ENCODE measurements at places on chromosomes 5 and 9.

- no peak for DNase-seq
Observed at GRCh38 chr5:110735556-110735955, 3.3 kb upstream of the SLC25A46 start.

- no peak for DNase-seq
Observed at GRCh38 chr9:4661165-4661564, 929 bp upstream of the PLPP6 start.

- DNase-seq = peak; percentile 30
Observed at GRCh38 chr5:159310511-159310910, 19.8 kb downstream of the IL12B start.

GRCh38 chr5:6585168-6585567 is 47.7 kb downstream of the NSUN2 start:
- DNase-seq = no peak

DNA sequence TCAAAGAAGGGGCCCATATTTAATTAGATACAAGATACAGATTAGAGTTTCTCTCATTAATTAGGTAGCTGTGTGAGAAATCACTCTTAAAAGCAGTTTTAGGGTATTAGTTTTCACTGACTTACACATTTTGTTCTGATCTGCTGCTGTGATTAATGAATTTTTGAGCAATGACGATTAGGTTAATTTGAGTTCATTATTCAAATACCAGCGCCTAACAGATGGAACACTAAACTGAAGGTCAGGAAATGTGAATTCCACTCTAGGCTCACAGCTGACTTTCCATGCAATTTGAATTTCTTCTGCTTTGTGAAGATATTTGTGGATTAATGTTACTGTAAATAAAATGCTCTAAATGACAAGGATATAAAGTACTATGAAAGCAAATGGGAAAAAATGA is 380.6 kb downstream of the ADGRV1 start:
- no peak for DNase-seq

GRCh38 chr9:99150451-99151171 is 45.7 kb downstream of the TGFBR1 start:
- no peak for DNase-seq

- no peak for DNase-seq
Observed at GRCh38 chr9:88923653-88924288, 67.5 kb upstream of the S1PR3 start.

GRCh38 chr9:130689937-130690700 is 3.5 kb upstream of the EXOSC2 start:
- DNase-seq = peak; percentile 90

- DNase-seq = no peak
Observed at GRCh38 chr5:14491015-14491915, 90.3 kb upstream of the OTULINL start.

GRCh38 chr9:35828716-35829083 is at the start of gene FAM221B:
Gene FAM221B, minus strand, starts transcription at chr9:35828732. Its CDS starts 2,571 bp downstream, at chr9:35826161.
- no peak for DNase-seq

DNA sequence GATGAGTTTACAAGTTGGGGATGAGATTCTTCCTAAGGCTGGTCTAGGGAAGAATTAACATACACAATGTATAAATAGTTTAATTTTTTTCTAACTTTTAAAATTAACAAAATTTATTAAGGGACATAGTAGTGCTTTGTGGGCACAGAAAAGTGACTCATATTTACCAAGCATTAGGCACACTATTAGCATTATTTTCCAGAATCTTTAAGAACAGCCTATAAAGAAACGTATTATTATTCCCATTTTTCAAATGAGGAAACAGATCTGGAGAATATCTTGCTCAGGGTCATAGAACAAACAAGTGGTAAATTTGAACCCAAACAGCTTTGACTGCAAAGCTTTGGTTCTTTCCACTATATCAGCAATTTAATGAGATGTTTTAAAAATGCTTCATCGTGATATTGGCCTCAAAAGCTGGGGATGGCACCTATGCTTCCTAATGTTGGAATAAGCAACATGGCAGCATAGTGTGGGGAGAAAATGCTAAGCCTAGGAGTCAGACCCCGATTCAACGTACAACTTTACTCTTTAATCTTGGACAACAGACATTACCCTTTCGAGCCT is 55.9 kb downstream of the ABCA1 start:
- DNase-seq = no peak

GRCh38 chr9:126490214-126490631 is 123.5 kb upstream of the LMX1B start:
- no peak for DNase-seq

GRCh38 chr9:99556998-99557397 is 264.7 kb upstream of the NR4A3 start:
- no peak for DNase-seq

- no peak for DNase-seq
Observed at GRCh38 chr5:73858054-73858453, 232.1 kb downstream of the ARHGEF28 start.

GRCh38 chr9:133750982-133751649 is 13.0 kb upstream of the SARDH start:
- DNase-seq = no peak

GRCh38 chr9:107929443-107929842 is 439.9 kb upstream of the KLF4 start:
- peak; percentile 58 for DNase-seq

- no peak for DNase-seq
Observed at GRCh38 chr5:99129768-99130501, 201.1 kb upstream of the CHD1 start.

GRCh38 chr5:1744393-1745122 is 55.1 kb downstream of the MRPL36 start:
- DNase-seq = no peak

DNA sequence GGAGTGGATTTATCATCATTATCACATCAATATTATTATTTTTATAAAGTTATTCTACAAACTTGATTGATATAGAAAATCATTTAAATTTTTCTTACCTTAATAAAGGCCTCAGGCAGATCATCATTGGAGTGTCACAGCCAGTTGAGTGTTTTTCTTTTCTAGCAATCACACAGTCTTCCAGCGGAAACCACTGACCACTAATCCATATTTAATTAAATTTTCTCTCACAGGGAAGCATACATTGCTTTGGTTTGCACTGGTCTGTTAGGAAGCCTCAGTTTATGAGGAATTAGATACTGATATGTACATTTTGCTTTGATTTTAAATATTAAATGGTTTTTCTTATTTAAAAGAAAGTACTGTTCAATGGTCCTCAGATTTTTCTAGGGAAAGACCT is 6.7 kb downstream of the SPZ1 start:
- DNase-seq = no peak

- peak; percentile 8 for DNase-seq
Observed at GRCh38 chr5:115098041-115098702, 71.5 kb downstream of the TRIM36 start.

- DNase-seq = no peak
Observed at GRCh38 chr5:68274847-68275651, 59.5 kb downstream of the PIK3R1 start.
